ENCODE measurements at places on chromosomes 7 and 10. TPM values are rescaled to one million over a fixed set of nuclear protein-coding genes. Genes with fewer than 3 reads are reported as not detected.

Gene FZD8
- total RNA-seq: 3.5 TPM

Gene ARMC3
- 0.05 TPM for total RNA-seq

Gene ESYT2
- total RNA-seq: 31.7 TPM

- H3K27ac ChIP-seq: no peak overlapping the region
- no peaks in the 10 kb centered on the region for H3K4me1 ChIP-seq
- peaks cover 36% of the 10 kb centered on the region for H3K36me3 ChIP-seq
- DNase-seq: no peak
- H3K4me3 ChIP-seq: no peak overlapping the region
These were observed 23.3 kb upstream of the ZNF282 start for GRCh38 chr7:149171892-149172533.

GRCh38 chr7:99498546-99498944, 1.5 kb downstream of the ZNF394 start:
- peaks cover 17% of the 10 kb centered on the region for H3K4me1 ChIP-seq
- no peak for DNase-seq
- H3K4me3 ChIP-seq: peak overlapping the region; percentile 45
- H3K27me3 ChIP-seq: no peaks in the 10 kb centered on the region

Gene MBL2
- 36.2 TPM for total RNA-seq

DNA sequence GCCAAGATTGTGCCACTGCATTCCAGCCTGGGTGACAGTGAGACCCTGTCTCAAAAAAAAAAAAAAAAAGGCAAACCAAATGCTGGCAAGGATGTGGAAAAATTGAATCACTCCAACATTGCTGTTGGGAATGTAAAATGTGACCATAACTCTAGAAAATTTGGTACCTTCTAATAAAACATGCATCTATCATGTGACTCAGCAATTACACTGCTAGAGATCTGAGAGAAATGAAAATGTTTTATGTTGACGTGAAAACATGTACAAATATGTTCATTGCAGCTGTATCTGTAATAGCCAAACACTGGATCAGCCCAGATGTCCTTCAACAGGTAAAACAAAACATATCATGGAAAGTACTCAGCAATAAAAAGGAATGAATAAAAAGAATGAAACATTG, 30.8 kb upstream of the SAR1A start:
- H3K36me3 ChIP-seq: peaks cover 63% of the 10 kb centered on the region
- no peak overlapping the region for H3K27ac ChIP-seq
- no peaks in the 10 kb centered on the region for H3K27me3 ChIP-seq
- H3K4me1 ChIP-seq: no peaks in the 10 kb centered on the region

DNA sequence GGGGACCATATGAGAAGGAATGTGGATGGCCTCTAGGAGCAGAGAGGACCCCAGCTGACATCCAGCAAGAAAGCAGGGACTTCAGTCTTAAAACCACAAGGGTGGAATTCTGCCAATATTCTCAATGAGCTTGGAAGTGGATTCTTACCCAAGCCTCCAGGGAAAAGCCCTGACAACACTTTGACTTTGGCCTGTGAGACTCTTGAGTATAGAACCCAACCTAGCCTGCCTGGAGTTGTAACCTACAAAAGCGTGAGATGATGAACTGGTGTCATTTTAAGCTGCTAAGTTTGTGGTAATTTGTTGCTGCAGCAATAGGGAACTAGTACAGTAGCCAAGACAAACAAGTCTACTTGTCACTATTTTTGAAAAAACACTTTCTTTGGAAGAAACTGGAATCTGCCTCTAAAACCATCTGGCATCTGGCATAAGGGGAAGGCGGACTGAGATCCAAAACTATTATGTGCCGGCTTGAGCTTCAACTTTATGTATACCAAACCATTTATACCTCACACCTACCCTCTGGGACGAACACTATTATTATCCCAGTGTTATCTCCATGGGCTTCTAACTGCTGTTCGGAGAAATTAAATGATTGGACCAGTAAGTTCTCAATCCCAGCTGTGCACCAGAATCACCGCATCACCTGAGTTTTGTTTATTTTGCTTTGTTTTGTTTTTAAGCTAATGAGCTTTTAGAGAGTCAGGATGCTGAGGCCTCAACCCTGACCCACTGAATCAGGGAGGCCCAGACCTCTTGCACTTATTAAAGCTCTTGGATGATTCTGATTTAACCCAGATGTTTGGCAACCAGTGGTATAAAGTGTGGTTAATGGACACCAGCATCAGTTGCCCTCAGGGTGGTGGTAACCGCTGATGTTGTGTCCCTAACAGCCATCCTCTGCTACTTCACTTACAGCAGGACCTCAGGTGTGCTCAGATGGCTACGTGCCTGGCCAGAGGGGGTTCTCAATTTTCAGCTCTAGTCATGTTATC, 83.0 kb downstream of the C1GALT1 start:
- H3K4me3 ChIP-seq: no peak overlapping the region
- no peaks in the 10 kb centered on the region for H3K4me1 ChIP-seq
- H3K36me3 ChIP-seq: no peaks in the 10 kb centered on the region
- no peak for DNase-seq
- H3K27me3 ChIP-seq: no peaks in the 10 kb centered on the region

Gene CCSER2
- 18.2 TPM for total RNA-seq

DNA sequence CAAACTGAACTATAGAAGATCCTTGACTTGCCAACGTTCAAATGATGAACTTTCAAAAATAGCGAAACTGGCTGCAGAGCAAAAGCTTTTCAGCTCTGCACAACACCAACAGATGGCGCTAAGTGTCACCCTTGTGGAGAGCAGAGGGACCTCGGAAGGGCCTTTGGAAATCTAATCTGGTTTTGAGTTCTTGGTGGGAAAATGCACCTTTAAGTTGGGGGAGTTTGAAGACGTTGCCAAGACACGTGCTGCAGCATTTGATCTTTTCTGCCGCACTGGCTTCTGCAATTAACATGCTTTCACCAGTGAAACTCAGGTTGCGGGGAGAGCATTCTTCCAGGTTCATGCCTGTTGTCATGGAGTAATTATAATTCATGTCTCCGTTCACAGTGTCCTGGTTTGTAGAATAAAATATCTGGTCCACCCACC, 26.3 kb upstream of the WDR11 start:
- no peak for DNase-seq
- H3K4me3 ChIP-seq: no peak overlapping the region
- no peak overlapping the region for H3K27ac ChIP-seq
- no peaks in the 10 kb centered on the region for H3K36me3 ChIP-seq
- no peaks in the 10 kb centered on the region for H3K27me3 ChIP-seq

Gene EEPD1
- total RNA-seq: 2.3 TPM

- no peak overlapping the region for H3K4me3 ChIP-seq
- H3K27me3 ChIP-seq: no peaks in the 10 kb centered on the region
- no peaks in the 10 kb centered on the region for H3K4me1 ChIP-seq
These were observed 33.4 kb downstream of the DCLRE1A start for GRCh38 chr10:113820507-113820906.

DNA sequence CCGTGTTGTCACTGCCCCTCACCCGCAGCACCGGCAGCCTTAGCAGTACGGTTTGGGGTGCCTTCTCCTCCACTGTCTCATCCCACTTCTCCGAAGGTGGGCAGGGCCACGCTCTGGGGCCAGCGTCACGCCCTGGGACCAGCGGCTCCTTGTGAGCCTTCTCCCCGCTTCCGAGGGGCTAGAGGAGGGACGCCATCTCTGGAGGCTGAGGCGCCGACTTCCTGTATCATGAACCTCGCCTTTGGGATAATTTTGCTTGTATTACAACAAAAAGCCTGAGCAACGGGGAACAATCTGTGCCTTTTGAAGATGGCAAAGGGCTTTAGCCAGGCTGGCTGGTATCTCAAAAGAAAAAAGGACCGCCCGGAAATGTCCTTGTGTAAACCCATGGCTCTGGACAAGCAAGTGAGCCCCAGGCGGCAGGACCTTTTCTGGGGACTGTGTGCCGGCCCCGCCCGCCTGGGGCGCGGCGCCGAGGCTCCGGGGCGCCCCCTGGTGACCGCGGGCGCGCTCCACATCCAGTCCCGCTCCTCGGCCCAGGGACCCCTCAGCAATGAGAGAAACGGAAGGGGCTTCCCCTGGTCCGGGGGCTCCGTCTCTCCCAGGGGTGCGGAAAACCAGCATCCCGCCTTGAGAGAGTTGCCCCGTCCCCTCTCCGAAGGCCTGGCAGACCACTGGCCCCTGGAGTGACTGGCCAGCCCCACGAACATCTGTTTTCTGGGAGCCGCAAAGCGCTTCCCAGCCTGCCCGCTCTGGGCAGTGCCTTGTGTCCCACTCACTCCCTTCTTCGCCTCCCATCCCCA, 3.8 kb downstream of the DEPP1 start:
- no peak overlapping the region for H3K4me3 ChIP-seq
- H3K27me3 ChIP-seq: no peaks in the 10 kb centered on the region
- H3K4me1 ChIP-seq: peaks cover 21% of the 10 kb centered on the region
- DNase-seq: peak; percentile 72
- no peaks in the 10 kb centered on the region for H3K36me3 ChIP-seq
- H3K27ac ChIP-seq: peak overlapping the region; percentile 63

DNA sequence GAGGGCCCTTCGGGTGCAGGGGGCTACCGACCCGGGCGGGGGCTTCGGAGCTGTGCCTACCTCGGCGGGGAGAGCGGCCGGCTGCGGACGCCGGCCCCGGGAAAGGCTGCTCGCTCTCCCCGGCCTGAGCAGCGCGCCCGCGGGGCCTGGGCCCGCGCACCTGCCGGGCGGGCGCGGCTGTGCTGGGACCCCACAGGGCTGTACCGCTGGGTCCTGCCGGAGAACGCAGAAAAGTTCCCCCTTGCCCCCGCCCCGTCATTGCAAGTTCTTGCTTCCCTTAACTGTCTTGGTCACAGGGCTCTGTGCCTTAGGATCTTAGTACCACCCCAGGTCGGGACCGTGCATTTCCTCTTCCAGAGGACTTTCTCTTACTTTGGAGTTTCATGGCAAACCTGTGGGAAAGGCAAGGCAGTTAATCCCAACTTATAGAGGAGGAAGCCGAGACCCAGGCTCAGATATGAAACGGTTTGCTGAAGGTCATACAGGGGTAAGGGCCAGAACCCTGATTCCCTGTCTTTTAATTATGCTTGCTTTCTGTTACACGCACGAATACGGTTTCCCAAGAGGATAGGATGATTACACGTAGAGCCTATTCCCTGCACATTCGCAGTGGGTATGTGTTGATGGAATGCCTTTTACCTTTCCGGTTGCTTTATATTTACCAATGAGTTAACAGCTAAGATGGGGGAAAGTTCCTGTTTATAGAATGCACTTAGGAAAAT, 652 bp downstream of the PCGF5 start:
- H3K4me3 ChIP-seq: peak overlapping the region; percentile 91
- peak overlapping the region; percentile 90 for H3K27ac ChIP-seq
- H3K27me3 ChIP-seq: no peaks in the 10 kb centered on the region
- peaks cover 43% of the 10 kb centered on the region for H3K4me1 ChIP-seq
- DNase-seq: peak; percentile 57

GRCh38 chr7:49866910-49867309, 93.5 kb downstream of the VWC2 start:
- no peaks in the 10 kb centered on the region for H3K36me3 ChIP-seq
- H3K4me3 ChIP-seq: no peak overlapping the region
- H3K27ac ChIP-seq: no peak overlapping the region
- no peak for DNase-seq

DNA sequence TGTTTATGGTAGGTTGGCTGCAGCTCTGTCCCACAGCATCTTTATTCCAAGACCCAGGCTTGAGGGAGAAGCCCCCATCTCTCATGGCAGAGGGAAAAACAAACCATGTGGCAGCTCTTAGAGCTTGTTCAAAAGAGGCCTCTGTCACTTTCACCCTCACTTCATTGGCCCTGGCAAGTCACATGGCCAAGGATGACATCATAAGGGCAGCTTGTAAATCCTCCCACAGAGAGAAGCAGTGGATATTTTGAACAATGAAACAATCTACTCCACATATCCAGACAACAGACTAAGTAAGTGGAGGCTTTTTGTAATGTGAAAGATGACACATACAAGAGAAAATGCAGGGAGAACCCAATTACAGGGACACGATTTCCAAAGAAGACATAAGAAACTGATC, 108.1 kb downstream of the GRID1 start:
- no peaks in the 10 kb centered on the region for H3K36me3 ChIP-seq
- H3K4me3 ChIP-seq: no peak overlapping the region
- DNase-seq: no peak
- no peak overlapping the region for H3K27ac ChIP-seq
- no peaks in the 10 kb centered on the region for H3K4me1 ChIP-seq

- H3K27me3 ChIP-seq: no peaks in the 10 kb centered on the region
- H3K36me3 ChIP-seq: no peaks in the 10 kb centered on the region
- no peak overlapping the region for H3K27ac ChIP-seq
- DNase-seq: no peak
- no peak overlapping the region for H3K4me3 ChIP-seq
These were observed 80.7 kb downstream of the PHTF2 start for GRCh38 chr7:77879272-77879671.

DNA sequence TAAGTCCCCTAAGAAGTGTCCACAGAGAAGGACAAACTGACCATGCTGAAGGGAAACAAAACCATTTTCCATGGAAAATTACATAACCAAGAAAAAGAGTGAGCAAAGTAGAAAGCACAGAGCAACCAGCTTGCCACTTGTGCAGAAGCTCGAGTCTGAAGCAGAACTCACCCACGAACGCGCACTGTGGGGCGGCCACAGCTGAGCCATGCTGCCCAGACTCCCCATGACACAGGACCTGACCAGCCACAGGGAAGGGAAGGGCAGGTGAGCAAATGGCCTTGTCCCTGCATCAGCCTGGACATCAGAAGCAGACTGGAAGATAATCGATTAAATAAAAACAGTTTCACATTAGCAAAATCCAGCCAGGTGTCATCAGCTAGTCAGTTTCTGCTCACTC, 95.7 kb downstream of the TCERG1L start:
- no peaks in the 10 kb centered on the region for H3K27me3 ChIP-seq
- H3K36me3 ChIP-seq: no peaks in the 10 kb centered on the region
- H3K4me3 ChIP-seq: no peak overlapping the region
- H3K27ac ChIP-seq: no peak overlapping the region
- DNase-seq: no peak

GRCh38 chr7:87188930-87189329, 30.6 kb downstream of the TMEM243 start:
- H3K4me3 ChIP-seq: no peak overlapping the region
- peaks cover 10% of the 10 kb centered on the region for H3K36me3 ChIP-seq
- no peak overlapping the region for H3K27ac ChIP-seq
- DNase-seq: no peak

DNA sequence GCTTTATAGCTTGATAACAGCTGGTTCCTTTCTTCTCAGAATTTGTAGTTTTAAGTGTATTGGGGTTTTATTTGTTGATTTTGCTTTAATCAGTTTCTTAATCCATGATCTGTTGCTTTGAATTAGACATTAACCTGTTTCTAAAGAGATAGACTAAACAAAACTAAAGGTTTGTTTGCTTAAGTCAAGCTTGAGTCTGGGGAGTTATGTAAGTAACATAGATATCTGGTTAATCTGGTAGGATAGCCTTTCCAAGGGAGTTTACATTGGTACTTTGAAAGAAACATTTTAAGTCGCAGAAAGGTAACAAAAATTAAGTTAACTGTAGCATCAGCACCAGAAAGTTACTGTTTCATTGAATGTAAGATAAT, 5.4 kb downstream of the PPP2R2D start:
- H3K27me3 ChIP-seq: no peaks in the 10 kb centered on the region
- peaks cover 3% of the 10 kb centered on the region for H3K36me3 ChIP-seq
- H3K27ac ChIP-seq: no peak overlapping the region
- H3K4me3 ChIP-seq: no peak overlapping the region
- no peak for DNase-seq
- peaks cover 48% of the 10 kb centered on the region for H3K4me1 ChIP-seq
